ENCODE measurements at places on chromosomes 3 and 15.

DNA sequence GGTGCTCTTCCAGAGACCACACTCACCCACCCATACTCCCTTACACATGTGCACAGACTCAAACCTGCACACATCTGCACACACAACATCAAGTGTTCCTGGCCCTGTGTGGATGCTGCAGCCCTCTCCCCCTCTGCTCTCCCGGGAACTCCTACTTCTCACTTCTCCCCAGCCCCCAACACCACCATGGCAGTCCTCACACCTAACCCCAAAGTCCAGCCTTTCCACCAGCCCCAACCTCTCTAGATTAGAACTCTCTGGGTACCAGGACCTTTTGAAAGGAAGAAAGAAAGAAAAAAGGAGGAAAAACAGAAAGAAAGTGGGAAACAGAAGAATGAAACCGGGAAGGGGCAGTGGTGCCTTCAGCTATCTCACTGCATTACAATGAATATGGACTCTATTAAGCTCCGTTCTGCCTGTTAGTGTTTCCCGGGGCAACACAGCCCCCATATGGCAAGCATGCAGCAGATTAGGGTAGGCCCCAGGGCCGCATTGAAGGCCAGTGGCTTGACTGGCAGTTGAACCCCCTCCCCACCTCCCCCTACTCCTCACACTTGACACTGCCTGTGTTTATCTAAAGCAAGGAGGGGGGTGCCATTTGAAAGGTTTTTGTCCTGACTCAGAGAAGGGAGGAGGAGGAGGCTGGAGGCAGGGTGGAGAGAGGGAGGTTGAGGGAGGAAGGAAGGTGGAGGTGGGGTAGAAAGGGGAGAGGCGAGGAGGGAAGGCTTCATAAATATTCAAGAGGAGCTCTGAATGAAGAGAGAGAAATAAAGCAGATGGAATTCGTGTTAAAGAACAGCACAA is 30.1 kb downstream of the BOC start:
- DNase-seq = no peak

DNA sequence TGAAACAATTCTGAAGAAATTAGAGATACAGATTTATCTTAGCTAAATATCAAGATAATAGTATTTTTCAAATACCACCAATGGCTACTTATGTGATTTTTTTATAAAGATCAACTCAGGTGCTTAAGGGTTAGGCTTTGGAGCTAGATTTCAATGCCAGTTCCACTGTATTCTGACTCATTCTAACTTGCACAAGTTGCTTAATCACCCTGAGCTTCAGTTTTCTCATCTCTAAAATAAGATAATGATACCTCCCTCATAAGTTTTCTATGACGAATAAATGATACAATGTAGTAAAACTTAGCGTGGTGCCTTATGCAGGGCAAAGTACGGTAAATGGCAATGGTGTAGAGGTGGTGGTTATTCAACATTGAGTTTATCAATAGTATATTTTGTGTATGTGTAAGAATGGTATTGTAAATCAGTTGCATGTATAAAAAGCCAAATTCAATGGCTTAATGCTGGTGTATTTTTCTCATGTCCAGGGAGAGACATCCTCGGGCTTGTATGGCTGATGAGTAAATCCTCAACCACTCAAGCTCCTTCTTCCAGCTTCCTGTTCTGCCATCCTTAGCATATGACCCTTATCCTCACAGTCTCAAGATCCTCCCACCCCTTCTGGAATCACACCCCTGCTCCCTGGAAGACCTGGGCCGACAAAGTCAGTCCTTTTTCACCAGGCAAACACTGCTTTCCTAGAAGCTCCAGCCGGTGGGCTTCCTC is 505.9 kb upstream of the CFAP20DC start:
- no peak for DNase-seq

DNA sequence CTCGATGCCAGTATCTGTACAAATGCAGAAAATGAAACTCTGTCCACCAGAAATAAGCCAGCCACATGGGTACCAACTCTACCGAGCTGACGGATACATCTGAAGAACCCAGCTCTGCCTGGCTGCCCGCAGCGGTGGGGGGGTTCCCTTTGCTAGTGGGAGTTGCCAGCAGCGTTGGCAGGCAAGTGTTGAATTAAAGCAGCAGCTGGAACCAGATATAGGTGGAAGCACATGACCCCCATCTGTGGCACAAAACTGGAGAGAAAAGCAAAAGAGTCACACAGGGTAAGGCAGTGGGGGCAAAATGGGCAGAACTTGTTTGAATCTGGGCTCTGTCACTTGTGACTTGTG is 17.9 kb downstream of the CRYGS start:
- no peak for DNase-seq

DNA sequence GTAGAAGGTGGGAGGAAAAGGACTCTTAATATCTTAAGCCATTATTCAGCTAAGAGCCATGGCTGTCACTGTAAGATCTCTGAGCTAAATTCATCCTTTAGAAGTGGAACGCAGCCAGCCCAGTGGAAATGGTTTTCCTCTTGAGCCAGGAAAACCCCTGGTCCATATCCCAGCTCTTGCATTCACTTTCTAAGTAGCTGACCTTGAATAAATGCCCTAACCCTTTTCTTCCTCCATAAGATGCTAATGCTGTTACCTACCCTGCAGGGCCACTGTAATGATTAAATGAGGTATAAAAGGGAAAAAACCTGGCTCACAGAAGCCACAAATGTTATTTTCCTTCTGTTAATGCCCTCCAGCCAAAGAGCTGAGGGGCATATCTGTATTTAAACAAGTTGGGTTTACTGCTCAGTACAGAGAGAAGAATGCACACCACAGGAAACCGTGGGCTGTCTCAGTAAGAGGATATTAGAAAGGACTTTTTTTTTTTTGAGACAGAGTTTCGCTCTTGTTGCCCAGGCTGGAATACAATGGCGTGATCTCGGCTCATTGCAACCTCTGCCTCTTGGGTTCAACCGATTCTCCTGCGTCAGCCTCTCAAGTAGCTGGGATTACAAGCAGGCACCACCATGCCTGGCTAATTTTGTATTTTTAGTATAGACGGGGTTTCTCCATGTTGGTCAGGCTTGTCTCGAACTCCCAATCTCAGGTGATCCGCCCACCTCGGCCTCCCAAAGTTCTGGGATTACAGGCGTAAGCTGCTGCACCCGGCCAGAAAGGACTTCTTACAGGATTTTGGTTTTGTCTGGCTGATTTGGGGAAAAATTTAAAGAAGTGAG is 6.8 kb downstream of the UBL7 start:
- DNase-seq = no peak

DNA sequence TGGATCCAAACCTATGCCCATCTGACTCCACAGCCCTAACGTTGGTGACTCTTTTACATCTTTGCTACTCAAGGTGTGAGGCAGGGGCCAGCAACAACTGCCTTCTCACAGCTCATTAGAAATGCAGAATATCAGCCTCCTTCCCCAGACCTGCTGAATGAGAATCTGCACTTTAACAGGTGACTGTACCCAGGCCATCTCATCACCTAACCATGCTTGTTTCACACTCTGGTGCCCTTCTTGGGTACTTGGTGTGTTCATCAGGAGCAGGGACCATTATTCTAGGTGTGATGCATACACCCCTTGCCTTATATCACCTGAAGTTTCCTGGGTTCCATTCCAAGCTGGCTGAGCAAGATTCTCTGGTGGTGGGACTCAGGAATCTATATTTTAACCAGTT is 196.3 kb upstream of the LMCD1 start:
- no peak for DNase-seq

DNA sequence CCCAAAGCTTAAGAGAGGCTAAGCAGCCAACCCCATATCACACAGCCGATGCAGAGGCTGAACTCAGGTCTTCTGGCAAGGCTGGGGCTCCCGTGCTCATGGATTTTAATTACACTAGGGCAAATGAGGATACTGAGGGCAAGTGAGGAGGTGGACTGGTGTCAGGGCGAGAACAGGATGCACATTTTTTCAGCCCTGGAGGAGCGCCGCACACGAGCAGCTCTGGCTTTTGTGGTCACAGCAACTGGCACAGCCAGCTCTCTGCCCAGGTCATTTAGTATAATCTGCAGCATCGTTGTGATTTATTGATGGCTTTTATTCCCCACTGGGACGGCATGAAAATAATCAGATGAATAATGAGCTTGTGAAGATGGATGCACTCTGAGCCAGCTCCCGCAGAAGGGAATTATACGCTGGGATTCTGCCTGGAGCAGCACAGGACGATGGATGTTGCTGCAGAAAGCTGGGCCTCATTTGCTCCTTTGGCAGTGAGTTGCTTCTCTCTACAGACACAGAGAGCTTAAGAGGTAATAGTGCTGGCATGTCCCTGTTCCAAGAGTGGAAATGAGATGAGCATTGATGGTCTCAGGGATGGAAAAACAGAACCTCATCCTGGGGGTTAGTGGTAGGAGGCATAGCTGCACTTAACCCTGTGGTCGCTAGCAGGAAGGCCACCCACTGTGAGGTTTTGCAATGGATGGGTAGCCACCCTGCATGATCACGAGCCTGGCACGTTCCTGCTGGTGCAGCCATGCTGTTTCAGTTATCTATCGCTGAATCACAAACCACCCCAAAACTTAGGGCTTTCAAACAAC is 135.4 kb downstream of the UACA start:
- DNase-seq = no peak

DNA sequence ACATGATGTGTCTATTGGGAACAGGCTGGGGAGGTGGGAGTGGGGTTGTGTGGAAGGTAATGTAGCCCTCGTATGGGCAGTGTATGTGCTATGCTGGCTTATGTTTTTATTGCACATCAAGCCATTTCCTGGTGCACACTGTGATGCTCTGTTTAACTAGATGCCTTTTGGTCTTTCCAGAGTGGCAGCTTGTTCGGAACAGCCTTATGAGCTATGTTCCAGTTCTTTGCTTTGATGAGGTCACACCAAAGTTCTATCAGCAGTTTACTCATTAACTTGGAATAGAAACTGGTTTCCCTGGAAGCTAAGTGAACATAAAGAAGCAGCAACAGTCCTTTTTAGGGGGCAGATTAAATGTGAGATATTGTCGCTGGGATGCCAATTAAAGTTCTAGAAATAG is 133.9 kb downstream of the DIPK2A start:
- DNase-seq = no peak

DNA sequence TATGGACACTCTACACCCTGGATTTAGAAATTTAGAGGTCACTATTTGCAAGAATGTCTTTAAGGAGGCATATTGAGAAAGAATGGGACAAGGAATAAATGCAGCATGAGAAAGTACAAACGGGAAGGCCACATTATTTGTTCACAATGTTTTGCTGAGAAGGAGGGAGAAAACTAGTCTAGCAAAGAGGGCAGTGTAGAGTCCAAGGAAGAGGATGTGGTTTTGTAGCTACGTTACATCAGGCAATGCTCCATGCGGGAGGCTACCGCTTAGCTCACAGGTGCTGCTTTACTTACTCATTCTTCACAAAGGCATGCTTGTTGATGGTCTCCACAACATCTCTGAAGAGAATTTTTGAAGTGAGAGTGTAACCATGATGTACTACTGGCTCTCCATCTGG is 191.1 kb downstream of the PLCH1 start:
- no peak for DNase-seq
